Cortex of kidney (tissue), 1 donor: ENCODE measurements at places on chromosomes 11 and 22.

- no peak for DNase-seq
Observed at GRCh38 chr11:79425463-79425862, 15.4 kb downstream of the TENM4 start.

DNA sequence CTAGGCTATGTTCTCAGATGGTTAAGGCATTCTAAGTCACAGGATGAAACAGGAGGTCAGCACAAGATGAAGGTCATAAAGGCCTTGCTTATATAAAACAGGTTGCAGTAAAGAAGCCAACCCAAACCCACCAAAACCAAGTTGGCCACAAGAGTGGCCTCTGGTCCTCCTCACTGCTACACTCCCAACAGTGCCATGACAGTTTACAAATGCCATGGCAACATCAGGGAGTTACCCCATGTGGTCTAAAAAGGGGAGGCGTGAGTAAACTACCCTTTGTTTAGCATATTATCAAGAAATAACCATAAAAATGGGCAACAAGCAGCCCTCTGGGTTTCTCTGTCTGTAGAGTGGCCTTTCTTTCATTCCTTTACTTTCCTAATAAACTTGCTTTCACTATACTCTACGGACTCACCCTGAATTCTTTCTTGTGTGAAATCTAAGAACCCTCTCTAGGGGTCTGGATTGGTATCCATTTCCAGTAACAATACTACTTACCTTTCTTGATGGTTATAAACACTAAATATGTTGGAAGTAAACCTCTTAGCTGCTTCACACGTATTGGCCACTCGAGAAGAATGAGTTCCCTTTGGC, 1237.9 kb downstream of the FAM181B start:
- no peak for DNase-seq

- DNase-seq = no peak
Observed at GRCh38 chr22:32802237-32802765, 796 bp downstream of the TIMP3 start.

- DNase-seq = no peak
Observed at GRCh38 chr22:44102856-44103255, 77.9 kb upstream of the PARVG start.

- DNase-seq = no peak
Observed at GRCh38 chr11:117720061-117720511, 76.9 kb downstream of the DSCAML1 start.

- DNase-seq = no peak
Observed at GRCh38 chr22:27317971-27318428, 483.6 kb downstream of the MN1 start.

DNA sequence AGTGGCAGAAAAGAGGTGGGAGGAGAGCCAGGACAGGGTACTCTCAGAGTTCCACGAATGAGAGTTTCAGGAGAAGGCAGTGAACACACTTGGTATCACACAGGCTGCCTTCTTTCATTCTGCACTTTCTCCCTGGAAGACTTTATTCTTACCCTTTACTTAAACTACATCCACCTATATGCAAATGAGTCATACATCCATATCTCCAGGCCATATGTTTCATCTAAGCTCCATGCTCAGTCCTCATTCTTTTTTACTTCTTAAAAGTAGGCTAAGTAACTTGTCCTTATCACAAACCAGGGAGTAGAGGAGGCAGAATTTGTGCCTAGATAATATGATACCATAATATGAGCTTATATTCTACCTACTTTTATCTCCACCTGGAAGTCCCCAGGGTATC, 6.2 kb upstream of the HYLS1 start:
- no peak for DNase-seq

GRCh38 chr11:133134314-133135173, 397.8 kb downstream of the OPCML start:
- DNase-seq = no peak

DNA sequence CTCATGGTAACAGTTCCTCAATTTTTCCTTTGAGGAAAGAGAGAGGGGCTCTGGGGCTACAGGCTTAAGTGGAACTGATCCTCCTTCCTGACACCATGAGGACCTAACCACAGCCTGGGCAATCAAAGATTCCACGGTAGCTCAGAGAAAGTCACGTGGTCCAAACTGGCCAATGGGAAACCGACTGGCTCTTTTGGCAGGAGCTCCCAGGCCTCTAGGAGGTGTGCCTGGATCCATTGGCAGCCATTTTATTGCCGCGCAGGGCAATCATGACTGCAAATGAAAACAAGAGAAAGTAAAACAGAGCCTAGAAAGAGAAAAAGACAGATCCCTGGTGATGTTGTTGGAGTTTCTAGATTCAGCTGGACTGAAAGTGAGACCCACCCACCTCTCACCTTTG, 27.3 kb upstream of the ASPHD2 start:
- no peak for DNase-seq

DNA sequence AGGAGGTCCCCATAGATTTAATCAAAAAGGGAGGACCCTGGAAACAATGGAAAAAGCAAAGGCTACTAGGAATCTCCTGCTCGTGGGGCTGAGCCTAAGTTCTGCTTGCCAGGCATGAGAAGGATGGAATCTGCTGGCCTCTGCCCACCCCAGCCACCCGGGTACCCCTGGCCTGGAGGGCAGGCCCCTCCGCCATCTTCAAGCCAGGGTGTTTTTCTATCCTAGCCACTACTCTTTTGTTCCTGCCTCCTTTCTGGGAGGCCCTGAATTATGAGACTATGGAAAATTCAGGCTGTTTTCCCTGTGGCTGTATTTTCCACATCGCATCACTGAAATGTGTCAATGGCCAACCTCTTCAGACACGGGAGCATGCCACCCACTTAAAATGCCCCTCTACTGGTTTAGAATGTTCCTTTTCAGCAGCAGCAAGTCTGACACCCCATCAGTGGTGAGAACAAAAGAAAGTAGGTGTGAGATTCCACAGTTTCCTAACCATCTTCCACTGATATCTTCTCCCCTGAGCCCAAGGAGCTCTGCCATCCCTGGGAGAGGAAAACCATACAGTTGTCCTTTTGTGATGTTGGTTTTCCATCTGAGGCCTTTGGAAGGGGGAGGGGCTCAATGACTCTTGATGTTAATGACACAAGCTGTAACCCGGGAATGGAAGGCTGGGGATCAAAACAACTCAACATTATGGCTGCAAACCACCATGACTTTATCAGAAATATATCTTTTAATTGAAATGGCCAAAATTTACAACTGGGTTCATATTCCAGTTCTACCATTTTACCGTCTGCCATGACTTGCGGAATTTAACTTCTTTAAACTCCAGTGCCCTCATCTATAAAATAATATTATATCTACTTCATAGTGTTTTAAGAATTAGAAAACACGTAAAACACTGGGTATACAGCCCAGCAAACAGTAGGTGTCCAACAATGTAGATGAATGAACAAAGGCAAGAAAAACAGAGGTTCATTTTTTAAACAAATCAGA, 22.2 kb downstream of the DKK3 start:
- DNase-seq = no peak

- DNase-seq = no peak
Observed at GRCh38 chr22:18078329-18079041, 695 bp downstream of the PEX26 start.

- no peak for DNase-seq
Observed at GRCh38 chr11:106496677-106497076, 419.2 kb downstream of the AASDHPPT start.

- no peak for DNase-seq
Observed at GRCh38 chr11:120635136-120635810, 123.7 kb downstream of the GRIK4 start.

DNA sequence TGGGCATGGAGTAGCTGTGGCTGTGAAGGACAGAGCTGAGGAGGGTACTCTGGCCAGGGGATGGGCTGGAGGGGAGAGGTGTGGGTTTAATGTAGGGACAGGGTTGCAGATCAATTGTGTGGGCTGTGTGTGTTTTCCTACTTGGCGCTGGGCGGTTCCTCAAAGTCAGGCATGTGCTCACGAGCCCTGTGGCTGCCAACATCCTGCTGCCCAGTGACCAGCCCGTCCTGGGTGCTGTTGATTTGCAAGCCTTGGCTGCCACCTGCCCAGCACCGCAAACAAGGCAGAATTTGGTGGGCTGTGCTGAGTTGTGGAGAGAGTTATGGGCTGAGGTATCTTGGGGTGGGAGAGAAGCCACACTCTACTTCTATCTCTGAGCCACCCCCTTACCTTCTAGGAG, 69.2 kb downstream of the SCN3B start:
- DNase-seq = no peak

GRCh38 chr11:43879789-43880639, 617 bp upstream of the ALKBH3 start:
- no peak for DNase-seq

DNA sequence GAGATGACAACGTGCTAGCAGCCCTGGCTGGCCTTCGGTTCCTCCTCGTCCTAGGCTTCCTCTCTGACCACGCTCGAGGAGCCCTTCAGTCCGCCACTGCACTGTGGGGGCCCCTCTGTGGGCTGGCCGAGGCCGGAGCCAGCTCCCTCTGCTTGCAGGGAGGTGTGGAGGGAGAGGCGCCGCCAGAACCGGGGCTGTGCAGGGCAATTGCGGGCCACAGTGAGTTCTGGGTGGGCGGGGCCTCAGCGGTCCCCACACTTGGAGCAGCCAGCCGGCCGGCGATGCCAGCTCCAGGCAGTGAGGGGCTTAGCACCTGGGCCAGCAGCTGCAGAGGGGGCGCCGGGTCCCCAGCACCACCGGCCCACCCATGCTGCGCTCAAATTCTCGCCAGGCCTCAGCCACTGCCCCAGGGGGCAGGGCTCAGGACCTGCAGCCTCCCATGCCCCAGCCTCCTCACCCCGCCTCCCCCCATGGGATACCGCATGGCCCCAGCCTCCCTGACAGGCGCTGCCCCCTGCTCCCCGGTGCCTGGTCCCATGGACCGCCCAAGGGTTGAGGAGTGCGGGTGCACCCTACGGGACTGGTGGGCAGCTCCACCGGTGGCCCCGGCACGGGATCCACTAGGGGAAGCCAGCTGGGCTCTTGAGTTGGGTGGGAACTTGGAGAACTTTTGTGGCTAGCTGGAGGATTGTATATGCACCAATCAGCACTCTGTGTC, 399.4 kb downstream of the LUZP2 start:
- DNase-seq = no peak

DNA sequence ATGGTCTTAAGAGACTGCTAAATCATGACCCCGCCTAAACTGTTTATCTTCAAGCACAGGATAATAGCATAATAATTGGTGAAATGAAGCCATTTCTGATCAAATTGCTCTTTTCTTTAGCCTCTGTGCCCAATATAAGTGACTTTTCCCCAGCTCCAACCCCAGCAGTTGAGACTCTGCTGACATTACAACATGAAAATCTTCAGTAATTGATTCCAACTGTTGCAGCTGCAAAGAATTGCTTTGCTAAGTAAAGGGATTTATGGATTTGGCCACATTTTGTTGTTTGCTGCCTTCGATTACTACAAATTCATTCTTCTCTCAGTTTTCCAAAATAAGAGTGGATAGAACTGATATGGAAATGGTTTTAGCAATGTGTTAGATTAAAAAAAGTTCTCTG, 576.7 kb upstream of the LRRC4C start:
- no peak for DNase-seq

- no peak for DNase-seq
Observed at GRCh38 chr11:83583757-83584366, 297.7 kb upstream of the CCDC90B start.

DNA sequence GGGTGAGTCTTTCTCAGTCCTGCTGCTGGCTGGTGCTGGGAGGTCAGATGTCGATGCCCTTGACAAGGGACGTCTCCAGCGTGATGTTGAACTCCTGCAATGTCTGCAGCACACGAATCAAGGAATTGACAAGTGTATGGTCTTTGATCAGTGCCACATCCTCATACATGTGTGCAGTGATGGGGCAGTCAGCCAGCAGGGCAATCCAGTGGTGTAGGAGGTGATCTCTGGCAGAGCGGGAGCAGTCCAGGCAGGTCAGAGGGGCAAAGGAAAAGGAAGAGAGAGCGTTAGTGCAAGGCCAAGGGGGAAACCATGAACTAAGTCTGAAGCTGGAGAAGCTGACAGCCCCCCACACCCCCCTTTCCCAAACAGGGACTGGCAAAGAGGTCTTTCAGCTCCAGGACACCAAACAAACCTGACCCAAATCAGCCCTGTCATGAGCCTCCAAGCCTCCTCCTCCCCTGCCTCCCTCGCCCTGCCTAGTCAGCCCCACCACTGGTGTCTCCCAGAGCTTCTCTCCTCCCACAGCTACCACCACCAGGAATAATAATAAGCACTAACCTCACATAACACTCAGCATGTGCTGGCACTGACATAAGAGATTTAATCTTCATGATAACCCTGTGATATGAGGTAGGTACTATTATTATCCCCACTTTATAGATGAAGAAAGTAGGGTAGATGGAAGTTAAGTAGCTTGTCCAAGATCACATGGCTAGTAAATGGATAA, 48.4 kb upstream of the SCUBE2 start:
- DNase-seq = no peak

DNA sequence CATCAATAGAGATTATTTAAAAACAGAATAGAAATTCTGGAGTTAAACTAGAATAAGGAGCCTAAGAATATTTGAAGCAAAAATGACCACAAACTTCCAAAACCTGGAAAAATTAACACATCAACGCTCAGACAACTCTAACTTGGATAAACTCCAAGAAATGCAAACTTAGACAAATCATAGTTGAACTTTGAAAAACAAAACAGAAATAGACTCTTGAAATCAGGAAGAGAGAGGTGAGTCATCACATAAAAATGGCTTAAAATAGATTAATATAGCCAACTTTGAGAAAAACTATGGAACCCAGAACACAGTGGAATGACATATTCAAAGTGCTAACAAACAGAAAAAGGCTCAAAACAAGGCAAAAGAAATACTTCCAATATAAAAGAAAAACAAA, 974.2 kb downstream of the JRKL start:
- DNase-seq = no peak

GRCh38 chr11:100932474-100933100, 197.0 kb downstream of the PGR start:
- no peak for DNase-seq

GRCh38 chr11:13334034-13334786, 56.6 kb downstream of the BMAL1 start:
- DNase-seq = no peak

DNA sequence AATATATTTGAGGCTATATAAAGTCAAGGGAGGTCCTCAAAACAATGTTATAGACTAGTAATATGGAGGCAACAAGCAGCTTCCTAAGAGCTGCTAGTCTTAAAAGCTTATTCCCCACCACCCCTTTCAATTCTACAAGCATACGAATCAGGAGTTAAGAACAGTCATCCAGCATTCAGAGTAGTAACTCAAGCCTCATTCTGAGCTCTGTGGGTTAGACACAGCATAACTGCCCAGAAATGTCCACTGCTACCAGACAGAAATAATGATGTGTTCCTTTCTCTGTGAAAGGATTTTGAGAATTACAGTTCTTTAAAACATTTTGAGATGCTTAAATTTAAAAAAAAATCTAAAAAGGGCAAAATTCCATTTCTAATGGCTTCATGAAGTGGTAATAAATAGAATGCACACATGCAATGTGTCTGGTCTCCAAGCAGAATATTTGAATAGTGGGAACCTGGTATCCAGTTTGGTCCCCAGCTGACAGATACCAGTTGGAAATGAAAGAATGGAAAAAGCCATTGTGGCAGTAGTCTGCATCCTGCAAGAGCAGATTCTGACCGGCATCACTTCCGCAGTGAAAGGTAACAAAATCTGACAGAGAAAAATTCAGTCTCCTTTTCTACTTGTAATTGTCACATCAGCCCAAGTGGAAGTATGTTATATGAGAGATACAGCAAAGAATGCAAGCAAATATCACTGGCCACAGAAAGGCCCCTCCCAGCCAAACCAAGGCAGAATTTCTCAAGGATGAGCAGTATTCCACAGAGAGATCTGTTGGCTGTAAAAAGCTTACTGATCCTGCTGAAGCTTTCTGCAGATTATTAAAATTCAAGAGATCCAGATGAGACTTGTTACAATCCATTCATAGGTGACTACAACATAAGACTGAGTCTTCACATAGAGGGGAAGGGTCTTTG, 310.8 kb upstream of the PITPNB start:
- DNase-seq = no peak
